Lung (tissue), 17 donors: ENCODE measurements at places on chromosomes 5 and 9.

- peak; percentile 15 for DNase-seq
- peak overlapping the region; percentile 93 for H3K4me3 ChIP-seq
- H3K36me3 ChIP-seq, result peaks cover 10% of the 10 kb centered on the region
- no peaks in the 10 kb centered on the region for H3K27me3 ChIP-seq
Measured at GRCh38 chr9:92668746-92669526, 995 bp downstream of the IPPK start.

GRCh38 chr9:114172981-114173833 lies 17.9 kb downstream of the COL27A1 start:
- peaks cover 5% of the 10 kb centered on the region for H3K4me1 ChIP-seq
- H3K27ac ChIP-seq, result no peak overlapping the region
- H3K4me3 ChIP-seq, result no peak overlapping the region
- no peak for DNase-seq
- no peaks in the 10 kb centered on the region for H3K27me3 ChIP-seq

DNA sequence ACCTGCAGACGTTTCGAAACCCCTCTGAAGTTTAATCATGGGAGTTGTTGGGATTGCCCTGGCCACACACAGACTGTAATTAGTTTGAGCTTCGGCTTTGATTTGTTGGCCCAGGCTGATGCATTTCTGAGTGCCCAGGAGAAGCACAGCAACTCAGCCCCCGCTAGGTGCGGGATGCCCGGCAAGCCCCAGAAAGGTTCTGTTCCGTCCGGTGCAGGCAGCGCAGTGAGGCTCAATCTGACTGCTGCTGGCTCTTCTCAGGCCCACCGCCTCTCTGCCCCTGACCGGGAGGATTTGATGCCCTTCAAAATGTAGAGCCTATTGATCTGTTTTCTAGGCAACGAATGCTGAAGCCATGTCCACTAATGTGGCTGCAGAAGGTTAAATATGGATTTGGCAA lies 73.4 kb upstream of the TAF11L2 start:
- no peaks in the 10 kb centered on the region for H3K36me3 ChIP-seq
- no peak overlapping the region for H3K27ac ChIP-seq
- no peaks in the 10 kb centered on the region for H3K4me1 ChIP-seq
- H3K27me3 ChIP-seq, result no peaks in the 10 kb centered on the region
- H3K4me3 ChIP-seq, result no peak overlapping the region

DNA sequence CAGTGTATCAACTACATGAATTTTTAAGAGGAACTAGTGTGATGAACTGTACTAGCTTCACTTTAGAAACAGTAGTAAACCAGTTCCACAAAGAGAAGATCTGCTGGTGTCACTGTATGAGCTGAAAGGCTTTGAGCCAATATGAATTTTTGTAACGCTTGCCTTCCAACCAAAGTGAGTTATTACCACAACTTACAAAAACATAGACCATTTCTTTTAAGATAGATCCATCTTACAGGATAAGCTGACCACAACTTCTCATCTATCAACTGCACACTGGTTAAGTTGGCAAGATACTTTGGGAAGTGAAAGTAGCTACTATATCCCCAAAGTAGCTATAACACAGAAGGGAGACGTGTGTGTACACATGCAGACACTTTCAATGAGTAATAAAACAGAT lies 849.6 kb upstream of the DMAC1 start:
- no peak for DNase-seq
- peaks cover 6% of the 10 kb centered on the region for H3K4me1 ChIP-seq

DNA sequence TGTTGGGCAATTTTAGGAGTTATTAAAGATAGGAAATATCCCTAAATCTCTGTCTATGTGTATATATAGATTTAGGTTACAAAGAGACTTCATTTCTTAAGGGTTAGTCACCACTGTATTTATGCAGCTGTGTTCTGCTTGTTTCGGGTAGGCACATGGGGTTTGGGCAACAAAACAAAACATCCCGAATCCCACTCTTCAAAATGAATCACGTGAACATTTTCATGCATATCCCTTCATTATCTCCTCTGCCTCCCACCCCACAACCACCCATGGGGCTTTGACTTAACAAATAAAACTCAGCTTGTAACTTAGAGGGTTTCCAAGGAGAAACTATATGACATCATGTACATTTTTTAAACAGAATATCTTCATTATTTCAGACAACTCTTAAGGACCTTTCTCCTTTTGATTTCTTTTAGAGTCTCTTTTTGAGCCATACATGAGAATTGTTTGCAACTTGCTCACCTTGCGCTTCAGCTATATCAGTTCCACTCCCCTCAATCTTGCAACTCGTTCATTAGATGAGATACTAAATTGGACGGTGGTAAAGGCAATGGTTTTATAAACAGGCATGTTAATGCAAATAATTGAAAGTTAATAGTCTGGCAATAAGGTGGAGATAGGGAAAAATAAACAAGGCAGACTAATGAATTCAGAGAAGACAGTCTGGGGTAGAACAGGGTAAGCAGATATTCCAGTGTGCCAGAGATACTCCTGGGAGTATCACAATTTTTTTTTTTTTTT lies 136.7 kb downstream of the CD180 start:
- DNase-seq, result no peak
- H3K4me3 ChIP-seq, result no peak overlapping the region
- H3K27me3 ChIP-seq, result no peaks in the 10 kb centered on the region
- H3K27ac ChIP-seq, result peak overlapping the region; percentile 21

GRCh38 chr9:116685166-116685565 lies 1.9 kb upstream of the TRIM32 start:
- peaks cover 13% of the 10 kb centered on the region for H3K4me1 ChIP-seq
- H3K36me3 ChIP-seq, result no peaks in the 10 kb centered on the region

DNA sequence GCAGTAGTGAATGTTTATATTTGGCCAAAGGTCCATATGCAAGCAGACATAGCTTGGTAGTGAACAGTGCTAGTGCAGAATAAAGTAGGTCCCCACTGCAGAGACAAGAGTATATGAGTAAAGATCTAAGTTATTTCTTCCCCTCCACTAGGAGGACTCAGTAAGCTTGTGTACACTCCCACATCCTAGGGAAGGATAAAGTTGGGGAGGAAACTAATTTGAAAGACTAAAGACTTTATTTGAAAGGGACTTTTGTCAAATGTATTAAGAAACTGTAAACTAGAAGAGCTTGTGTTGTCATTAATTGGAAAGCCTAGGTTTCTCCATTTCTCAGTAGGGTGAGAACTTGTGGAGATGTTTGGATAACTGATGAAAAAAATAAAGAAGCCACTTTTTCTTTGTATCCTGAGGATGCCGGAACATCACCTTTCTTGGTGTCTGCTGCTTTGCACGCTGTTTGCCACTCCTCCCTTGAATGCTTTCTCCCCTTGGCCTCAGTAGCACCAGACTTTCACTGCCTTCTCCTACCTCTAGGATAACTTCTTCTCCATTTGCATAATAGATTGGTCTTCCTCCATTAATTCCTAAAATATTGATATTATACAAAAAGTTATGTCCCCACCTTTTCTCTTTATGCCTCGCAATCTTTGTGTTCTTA lies 329.0 kb downstream of the PARP8 start:
- no peaks in the 10 kb centered on the region for H3K27me3 ChIP-seq
- H3K4me3 ChIP-seq, result no peak overlapping the region
- DNase-seq, result no peak
- no peaks in the 10 kb centered on the region for H3K36me3 ChIP-seq
- no peak overlapping the region for H3K27ac ChIP-seq

DNA sequence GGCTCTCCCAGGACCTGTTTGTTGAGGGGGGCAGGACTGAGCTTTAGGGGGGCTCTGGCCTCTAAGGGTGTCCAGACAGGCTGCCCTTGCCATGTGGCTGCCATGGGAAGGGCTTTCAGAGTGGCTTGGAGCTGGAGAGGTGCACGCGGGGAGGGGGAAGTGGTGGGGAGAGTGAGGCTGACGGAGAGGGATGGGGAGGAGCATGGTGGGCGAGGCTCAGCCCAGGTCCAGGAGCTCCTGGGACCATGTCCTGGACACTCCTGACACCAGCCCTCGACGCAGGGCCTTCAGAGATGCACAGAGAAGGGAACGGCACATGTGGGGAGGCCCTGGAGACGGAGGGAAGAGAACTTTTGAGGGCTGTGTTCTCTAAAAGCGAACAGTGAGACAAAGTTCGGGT lies 2.4 kb downstream of the SPAAR start:
- no peak overlapping the region for H3K4me3 ChIP-seq
- no peak overlapping the region for H3K27ac ChIP-seq
- H3K4me1 ChIP-seq, result peaks cover 21% of the 10 kb centered on the region
- no peaks in the 10 kb centered on the region for H3K36me3 ChIP-seq

DNA sequence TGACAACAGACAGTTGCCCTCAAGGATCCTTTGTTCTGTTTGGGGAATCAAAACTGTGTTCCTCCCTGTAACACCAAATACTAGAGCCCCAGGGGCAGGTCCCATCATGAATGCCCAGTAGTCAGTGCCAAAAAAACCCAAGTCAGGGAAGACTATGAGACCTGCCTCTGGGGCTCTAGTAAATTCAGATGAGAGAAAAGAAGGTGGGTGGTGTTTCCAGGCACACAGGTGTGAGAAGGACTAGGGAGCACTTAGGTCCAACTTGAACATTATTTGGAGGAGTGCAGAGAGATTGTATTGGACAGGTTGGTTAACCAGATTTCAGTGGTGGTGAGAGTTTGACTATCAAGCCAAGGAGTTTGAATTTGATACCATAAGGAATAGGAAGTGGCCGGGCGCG lies 52.0 kb downstream of the SLC22A5 start:
- H3K36me3 ChIP-seq, result no peaks in the 10 kb centered on the region
- peak overlapping the region; percentile 70 for H3K27ac ChIP-seq
- DNase-seq, result no peak
- H3K27me3 ChIP-seq, result no peaks in the 10 kb centered on the region
- H3K4me3 ChIP-seq, result no peak overlapping the region
